Kidney epithelial cell (primary cell): ENCODE measurements at places on chromosomes 1 and 21. TPM values are rescaled to one million over a fixed set of nuclear protein-coding genes. Genes with fewer than 3 reads are reported as not detected.

- DNase-seq, result no peak
Measured at GRCh38 chr1:153678519-153679336, at the start of gene NPR1. Gene NPR1 (plus strand): TSS chr1:153678688. CDS start chr1:153679109, 421 bp downstream.

VANGL2 gene
- total RNA-seq, result 17.0 and 18.2 TPM in 2 replicates

GRCh38 chr1:244963231-244963826, 99.0 kb upstream of the HNRNPU start:
- DNase-seq, result no peak

GRCh38 chr1:206738370-206739366, 31.9 kb upstream of the IL19 start:
- DNase-seq, result no peak

DNA sequence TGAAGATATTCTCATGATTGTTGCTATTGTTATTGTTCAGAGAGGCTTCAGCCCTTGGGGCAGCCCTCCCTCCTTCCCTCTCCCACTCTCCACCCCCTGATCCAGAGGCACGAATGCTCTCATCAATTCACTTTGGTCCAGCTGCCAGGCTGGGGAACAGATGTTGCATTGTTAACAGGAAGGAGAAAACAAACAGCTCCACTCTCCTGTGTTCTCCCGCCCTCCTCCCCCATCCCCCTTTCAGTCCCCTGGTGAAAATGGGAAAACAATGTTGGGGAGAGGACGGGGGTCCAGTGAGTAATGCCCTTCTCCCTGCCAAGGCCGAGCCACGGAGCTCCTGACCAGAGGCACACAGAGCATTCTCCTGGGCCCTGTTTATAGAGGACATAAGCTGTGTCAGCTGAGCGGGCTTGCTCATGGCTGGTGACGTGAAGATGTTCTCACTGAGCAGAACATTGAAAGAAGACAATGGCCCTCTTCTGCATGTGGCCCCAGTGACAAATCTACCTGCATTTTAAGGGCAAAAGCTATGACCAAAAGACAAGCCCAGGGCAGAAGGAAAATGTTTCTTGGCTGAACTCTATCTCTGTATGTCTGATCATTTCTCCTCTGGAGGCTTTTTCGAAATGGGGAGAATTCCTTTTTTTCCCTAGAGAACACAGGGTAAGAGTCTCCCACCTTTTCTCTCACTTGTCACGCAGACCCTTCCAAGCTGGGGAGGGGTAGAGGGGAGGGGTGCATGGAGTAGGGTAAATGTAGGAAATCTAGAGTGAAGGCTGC, 111.7 kb downstream of the GLUL start:
- no peak for DNase-seq

DCDC2B gene
- total RNA-seq, result not detected in 2 replicates
